ENCODE measurements at places on chromosomes 1 and 21.
A peak's percentile ranks its signal among the peaks of the same experiment; 100 is the strongest.

GRCh38 chr1:236990052-236990445 is 14.2 kb downstream of the MT1HL1 start:
- no peak for DNase-seq

GRCh38 chr1:207194197-207194596 is 90.2 kb downstream of the C4BPA start:
- no peak for DNase-seq

- DNase-seq = no peak
Observed at GRCh38 chr21:28590026-28590425, 402.7 kb downstream of the LTN1 start.

DNA sequence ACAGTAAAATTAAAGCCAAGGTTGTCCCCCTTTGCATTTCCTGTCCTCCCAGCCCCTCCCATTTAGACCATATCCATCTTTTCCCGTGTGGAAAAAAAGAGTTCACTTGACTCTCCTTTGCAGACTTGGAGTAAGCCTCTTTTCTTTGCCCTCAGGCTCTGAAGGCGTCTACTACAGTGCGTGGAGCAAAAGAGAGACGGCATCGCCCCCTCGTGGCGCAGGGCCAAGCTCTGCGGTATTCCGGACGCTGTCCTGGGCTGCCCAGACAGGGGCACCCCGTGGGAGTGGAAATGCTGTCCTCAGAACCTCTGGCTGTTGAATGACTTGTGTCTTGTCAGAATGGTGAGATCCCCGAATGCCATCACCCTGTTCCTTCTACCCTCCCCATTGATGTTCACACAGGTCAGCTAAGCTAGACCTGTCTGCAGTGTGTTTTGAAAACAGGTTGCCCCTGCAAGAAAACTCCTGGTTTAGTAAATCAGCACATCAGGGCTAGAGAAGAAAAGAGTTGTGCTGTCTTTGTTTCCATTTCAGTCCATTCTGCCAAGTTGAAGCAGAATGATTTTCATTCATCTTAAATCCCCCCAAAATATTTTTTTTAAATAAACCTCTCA is 12.3 kb upstream of the GJA8 start:
- DNase-seq = peak; percentile 76

All from NCI-H1417 (cell line).